ENCODE measurements at places on chromosomes 12 and 14.

GRCh38 chr14:24903337-24903736 is 146.6 kb downstream of the STXBP6 start:
- peak; percentile 53 for DNase-seq

DNA sequence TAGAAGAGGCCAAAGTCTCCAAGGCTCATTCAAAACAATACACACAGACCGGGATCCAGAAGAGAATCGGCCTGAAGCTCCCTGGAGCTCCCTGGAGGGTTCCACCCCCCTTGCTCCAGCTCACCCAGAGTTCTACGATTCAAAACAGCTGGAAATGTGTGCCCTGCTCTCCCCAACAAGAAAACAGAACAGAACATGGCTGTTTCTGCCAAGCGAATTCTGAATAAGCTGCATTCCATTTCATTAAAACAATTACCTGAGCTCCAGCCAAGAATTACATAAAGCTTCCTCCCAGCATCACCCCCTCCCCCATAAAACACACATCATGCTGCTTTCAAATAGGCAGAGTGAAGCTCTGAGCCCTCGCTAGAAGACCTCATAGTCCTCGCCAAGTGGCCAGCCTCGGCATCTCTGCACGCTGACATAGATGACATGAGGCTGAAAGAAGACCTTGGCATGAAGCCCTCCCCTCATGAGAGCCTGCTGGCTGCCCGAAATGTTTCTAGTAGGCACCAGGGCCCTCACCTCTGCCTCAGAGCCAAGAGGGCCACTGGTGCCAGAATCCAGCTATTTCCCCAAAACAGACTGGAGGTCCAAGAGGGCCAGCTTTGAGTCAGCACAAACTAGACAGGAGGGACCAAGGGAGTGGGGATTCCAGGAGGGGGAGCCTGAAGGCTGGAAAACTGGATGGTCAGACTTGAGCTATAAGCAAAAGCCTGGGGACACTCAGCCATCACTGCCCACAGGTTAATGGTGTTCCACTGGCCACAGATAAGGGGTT is 8.3 kb downstream of the PXN start:
- DNase-seq, result peak; percentile 94

- DNase-seq, result no peak
Observed at GRCh38 chr12:46354802-46355199, 17.8 kb downstream of the SLC38A2 start.

DNA sequence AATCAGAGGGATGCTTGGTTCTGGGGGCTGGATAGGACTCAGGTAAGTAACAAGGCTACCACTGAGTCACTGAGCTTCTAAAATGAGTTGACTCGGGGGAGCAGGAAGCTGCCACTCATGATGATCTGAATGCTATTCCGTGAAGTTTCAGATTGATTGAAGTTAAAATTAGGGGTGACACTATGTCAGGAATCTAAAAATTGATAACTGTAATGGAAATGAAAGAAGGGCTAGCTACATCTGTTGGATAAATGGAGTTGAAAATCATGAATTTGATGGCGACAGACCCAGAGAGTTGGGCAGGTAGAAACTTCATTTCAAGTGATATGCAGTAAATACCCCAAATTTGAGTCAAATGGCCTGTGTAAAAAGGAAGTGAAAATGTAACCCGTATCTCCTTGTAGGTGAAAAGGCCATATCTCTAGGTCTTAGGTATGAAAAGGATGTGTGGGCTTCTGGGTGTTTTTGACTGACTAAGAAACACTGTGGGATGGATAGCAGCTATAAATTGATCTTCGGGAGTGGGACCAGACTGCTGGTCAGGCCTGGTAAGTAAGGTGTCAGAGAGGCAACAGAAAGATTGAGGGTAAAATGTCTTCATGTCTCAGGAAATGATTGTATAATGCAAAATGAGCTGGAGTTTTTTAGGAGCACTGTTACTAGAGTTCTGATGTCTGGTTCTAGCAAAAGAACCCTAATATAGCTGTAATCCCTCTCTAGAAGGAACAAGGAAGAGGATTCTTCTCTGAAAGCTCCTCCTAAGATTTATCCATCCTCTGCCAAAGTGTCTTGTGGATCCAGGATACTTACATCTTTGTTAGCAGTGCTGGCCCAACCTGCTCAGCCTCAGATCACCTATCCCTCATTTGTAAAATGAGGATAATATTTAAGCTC is 57.3 kb downstream of the DAD1 start:
- no peak for DNase-seq

- no peak for DNase-seq
Observed at GRCh38 chr14:29857551-29857950, 70.1 kb downstream of the PRKD1 start.

- peak; percentile 49 for DNase-seq
Observed at GRCh38 chr14:74018174-74018585, 908 bp downstream of the ENTPD5 start.

DNA sequence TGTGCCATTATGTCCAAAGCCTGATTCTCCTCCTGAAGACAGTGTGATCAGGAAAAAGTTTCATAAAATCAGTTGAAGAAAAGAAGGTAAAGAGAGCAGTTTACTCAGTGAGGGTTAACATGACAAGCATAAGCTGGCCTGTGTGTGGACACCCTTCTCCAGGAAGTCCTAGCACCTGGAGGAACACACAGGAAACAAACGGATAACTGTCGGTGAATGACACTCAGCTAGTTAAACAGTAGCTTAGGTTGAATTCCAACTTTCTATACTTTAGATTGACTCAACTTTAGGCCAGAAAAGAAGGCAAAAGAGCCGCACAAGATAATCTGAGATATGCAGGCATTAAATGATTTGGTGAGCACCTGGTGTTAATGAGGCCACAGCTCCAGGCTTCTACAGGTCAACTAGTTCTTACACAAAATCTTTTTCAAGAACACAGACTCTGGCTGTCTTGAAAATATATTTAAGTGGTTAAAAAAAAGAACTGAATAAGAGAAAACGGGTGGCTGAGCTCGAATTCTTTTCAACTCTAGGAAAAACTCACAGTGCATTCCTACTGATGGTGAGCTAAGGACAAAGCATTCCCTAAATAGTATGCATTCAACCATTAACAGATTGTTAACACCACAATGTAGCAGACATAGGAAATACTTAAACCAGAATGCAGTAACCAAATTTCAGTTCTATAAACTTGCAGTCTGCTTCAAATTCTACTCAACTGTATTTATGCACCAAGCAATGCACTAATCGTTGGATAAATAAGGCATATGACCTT is 56.9 kb upstream of the TSPAN8 start:
- DNase-seq, result no peak

DNA sequence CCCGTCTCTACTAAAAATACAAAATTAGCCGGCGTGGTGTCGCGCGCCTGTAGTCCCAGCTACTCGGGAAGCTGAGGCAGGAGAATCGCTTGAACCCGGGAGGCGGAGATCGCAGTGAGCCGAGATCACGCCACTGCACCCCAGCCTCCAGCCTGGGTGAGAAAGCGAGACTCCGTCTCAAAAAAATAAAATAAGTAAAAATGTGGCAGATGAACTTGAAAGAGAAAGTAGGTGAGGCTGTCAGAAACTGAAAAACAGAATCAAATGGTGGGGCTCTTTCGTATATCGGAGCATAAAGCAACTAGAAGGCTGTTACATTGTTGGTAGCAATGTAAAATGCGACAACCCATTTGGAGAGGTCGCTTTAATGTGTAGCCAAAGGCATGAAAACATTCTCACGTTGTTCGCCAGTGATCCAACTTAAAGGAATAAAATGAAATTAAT is 767 bp upstream of the CCNT1 start:
- no peak for DNase-seq

DNA sequence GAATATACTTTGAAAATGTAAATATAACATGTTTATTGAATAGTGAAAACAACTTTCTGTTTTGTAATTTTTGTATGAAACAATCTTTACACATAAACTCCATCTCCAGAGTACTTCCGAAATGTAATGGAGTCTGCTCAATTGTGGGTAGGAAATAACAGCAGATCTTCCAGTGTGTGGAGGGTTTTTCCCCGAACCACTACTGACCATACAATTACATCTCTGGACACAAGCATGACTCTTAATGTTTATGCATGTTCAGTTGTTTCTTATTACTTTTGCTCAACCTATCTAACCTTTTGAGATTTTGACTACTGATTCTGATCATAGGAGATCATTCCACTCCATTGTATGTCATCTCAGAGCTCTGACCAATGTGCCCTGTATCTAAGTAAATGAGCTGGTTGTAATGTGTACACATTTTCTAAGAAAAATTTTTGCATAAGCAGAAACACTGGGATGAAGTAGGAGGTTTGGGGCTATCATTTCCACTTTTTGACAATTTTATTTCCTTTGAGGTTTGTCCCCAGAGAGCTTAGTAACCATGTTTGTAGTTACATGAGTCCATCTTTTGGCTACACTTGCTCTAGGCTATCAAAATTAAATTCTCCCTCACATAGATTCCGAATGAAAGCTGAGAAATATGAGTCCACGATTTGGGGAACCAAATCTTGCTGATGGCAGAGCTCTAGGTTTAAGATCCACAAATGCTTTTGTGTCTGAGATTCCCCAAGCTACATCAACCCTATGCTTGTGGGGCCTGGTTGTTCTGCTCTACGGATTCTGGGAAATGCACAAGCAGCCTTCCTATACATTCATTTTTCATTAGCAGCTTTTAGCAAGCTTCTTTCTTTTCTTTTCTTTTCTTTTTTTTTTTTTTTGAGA is 21.4 kb upstream of the CLEC4D start:
- DNase-seq, result no peak

DNA sequence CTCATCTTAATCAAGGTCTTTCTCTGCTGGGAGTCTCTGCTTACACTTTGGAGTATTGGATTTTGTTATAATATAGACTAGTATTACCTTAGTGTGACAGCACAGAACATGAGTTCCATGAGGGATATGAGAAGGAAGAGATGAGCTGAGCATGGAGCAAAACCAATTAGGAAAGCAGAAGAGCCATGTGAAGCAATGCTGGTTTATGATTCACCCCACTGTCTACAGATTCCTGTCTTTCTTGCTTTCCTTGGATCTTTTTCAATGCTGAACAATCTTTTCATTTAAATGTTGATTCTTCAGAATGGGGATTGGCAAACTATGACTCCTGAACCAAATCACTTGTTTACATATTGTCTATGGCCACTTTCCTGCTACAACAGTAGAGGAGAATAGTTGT is 70.4 kb upstream of the KITLG start:
- no peak for DNase-seq

- no peak for DNase-seq
Observed at GRCh38 chr14:98218218-98218617, 1053.8 kb downstream of the BCL11B start.

GRCh38 chr12:21354641-21355040 is 18.1 kb upstream of the IAPP start:
- no peak for DNase-seq

- DNase-seq, result no peak
Observed at GRCh38 chr14:105913221-105913620, 386.8 kb downstream of the TMEM121 start.

GRCh38 chr12:94049718-94050117 is 98.7 kb upstream of the PLXNC1 start:
- no peak for DNase-seq

DNA sequence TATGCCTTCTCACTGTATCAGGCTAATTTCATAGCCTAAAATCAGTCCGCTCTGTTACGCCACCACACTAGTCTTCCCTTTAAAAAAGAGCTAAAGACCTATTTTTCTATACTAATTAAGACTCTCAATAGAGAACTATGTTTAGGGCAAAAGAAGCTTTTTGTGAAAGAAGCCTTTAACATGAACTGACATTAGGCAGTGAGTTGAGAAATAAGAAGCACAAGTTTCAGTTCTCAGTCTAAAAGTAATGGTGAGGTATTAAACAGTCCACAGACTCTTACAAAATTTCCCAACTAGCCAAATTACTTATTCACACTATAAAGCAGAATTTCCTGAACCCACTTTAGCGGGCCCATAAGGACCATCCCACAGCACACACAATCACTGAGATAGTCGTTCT is 93.7 kb downstream of the SOX5 start:
- no peak for DNase-seq

- DNase-seq, result no peak
Observed at GRCh38 chr12:118649765-118650585, 273.6 kb downstream of the SUDS3 start.

DNA sequence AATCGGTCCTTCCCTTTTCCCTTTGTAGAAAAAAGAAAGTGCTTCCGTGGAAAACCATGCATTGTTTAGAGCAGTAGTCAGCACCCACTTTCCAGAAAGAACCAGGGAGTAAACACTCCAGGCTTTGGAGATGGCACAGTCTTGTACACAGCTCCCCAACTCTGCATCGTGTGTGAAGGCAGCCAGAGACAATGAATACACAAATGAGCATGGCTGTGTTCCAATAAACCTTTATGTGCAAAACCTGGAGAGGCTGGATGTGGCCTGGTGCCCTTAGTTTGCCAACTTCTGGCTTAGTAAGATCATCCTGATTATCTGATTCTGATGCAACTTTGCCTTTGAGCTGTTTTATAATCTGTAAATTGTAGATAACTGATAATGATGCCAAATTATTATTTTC is 463.4 kb upstream of the TMEM132C start:
- no peak for DNase-seq

DNA sequence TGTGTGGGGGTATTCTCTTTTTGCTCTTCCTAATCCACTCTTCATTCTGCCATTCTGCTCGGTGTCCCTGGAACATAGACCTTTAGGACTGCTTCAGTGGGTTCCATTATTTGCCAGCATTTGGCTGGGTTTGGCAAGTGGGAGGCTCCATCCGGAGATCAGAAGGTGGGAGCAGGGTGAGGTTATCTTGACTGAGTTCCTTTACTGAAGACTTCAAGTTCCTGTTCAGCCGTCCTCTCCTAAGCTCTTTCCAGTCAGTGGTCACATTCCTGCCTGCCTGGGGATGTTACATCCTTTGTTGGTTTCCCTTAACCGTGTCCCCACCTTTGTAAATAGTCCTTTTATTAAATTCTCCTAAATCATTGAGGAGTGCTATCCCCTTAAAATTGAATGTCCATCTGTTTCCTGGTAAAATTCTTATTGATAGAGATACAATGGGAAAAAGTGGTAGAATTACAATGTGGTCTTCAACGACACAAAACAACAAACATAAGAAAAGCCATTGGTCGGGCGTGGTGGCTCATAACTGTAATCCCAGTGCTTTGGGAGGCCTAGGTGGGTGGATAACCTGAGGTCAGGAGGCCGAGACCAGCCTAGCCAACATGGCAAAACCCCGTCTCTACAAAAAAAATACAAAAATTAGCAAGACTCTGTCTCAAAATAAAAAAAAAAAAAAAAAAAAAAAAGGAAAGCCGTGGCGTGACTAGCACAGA is 5.0 kb upstream of the MIA2 start:
- no peak for DNase-seq

GRCh38 chr14:90815572-90815821 is 733 bp downstream of the TTC7B start:
- no peak for DNase-seq

Measured in fibroblast of skin of left quadriceps (primary cell).